Activated T-cell treated with anti-CD3 and anti-CD28 coated beads for 48 hours (primary cell): ENCODE measurements at places on chromosomes 16 and 17.

GRCh38 chr17:50173335-50173941 is 7.6 kb downstream of the SGCA start:
- no peak for DNase-seq

GRCh38 chr17:64638552-64639203 is 23.4 kb downstream of the SMURF2 start:
- no peak for DNase-seq

- no peak for DNase-seq
These were observed 5.1 kb downstream of the COPRS start for GRCh38 chr17:31853911-31854470.

GRCh38 chr16:4610011-4611005 is 4.4 kb downstream of the UBALD1 start:
- no peak for DNase-seq

GRCh38 chr17:9484789-9485188 is 90.8 kb downstream of the STX8 start:
- no peak for DNase-seq

GRCh38 chr17:57441270-57441600 is 184.9 kb downstream of the MSI2 start:
- no peak for DNase-seq

DNA sequence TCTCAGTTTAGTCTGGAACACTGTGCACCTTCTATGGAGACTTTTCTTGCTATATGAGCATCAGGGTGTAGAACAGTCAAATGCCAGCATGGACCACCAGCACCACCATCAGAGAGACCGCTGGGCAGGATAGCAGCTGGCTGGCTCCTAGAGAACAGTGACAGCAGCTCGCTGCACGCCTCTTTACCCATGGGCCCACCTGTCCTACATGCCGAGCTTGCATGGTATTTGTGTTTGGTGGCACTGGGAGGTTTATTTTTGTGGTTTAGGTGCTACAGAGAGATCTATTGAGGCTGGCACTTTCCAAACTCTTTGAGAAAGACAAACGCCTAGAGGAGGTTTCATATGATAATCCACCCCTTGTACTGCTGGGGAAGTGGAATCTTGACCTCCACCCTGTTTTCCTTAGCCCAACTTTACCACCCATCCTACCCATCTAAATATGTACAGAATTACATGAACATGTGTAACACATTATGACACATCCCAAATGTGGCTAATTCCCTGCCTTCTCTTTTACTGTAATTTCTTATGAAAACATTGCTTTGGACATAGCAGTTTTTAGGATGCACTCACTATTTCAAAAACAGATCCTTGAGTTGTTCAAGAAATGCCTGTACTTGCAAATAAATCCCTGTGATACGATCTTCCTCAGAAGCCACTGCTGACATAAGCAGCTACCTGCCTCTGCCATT is 46.3 kb downstream of the COG7 start:
- no peak for DNase-seq

GRCh38 chr17:16818340-16818739 is 128.3 kb downstream of the CCDC144A start:
- no peak for DNase-seq

GRCh38 chr17:31561469-31562375 is 170.2 kb downstream of the RAB11FIP4 start:
- no peak for DNase-seq

- peak; percentile 27 for DNase-seq
These were observed 35.8 kb upstream of the BCAS3 start for GRCh38 chr17:60641810-60642220.

- no peak for DNase-seq
These were observed 135.2 kb downstream of the FTO start for GRCh38 chr16:53839150-53839549.

- DNase-seq = no peak
These were observed 92.1 kb downstream of the CACNG1 start for GRCh38 chr17:67136191-67137025.

DNA sequence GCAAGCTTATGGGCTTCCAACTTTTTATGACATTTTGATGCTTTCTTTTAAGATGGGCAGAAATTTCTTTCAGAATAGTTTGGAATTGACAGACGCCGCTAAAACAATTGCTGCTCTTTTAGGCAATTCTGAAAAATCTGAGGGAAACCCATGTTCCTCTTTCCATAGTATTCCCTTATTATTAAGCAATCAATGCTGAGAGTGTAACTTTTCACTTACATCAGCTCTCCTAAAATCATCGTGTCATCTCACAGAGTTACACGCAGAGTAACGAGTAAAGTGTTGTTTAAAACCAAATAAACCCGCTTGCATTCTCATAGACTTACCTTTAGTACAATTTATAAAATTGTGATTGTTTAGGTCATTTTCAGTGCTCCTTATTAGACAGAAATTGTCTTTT is 150.6 kb downstream of the MAF start:
- no peak for DNase-seq

DNA sequence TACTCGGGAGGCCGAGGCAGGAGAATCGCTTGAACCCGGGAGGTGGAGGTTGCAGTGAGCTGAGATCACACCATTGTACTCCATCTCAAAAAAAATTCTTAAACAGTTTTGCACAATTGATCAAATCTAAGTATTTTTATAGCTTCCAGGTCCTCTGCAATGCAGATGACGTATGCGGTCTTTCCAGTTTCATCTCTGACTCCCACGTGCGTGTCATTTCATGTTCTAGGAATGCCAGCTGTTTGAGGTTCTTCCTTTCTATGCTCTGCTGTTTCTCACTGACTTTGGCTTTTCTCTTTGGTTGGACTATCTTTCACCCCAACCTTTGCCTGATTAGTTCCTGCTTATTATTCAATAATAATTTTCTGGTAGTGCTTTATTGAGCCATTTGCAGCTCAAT is 16.2 kb downstream of the CHP2 start:
- DNase-seq = no peak

GRCh38 chr17:82650723-82651122 is 2.5 kb upstream of the WDR45B start:
- no peak for DNase-seq

- DNase-seq = no peak
These were observed 7.5 kb downstream of the ANKS3 start for GRCh38 chr16:4726616-4727015.

GRCh38 chr17:40242774-40243173 is 23.7 kb downstream of the WIPF2 start:
- DNase-seq = no peak

DNA sequence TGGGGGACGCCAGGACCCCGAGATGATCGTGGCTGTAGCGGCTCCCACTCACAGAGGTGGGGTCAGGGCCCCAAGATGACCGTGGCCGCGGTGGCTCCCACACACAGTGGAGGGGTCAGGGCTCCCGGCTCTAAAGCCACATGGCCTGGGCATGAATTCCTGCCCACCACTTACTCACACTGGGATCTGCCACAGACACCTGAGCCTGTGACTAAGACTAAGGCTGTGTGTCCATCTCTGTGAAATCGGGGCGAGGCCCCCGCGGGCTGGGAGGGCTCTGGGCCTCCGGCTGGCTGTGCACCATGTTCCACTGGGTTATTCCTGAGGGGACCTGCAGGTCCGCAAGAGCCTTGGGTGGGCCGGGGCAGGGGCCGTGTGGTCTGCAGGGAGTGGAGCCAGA is 18.5 kb downstream of the ZFPM1 start:
- DNase-seq = no peak

DNA sequence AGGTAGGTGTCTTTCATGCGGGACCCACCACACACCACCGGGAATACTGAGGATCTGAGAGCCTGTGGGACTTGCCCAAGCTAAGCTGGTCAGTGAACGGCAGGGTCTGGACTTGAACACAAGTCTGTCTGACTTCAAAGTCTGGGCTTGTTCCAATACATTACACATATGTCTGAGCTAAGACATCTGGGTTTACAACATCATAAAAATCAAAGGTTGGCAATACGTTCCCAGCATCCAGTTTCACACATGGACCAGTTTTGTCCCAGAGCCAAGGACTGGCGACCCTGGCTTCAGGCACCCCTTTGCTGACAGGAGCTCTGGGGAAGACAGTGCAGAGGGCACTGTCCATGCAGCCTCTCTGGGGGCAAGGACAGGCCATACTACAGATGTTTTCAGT is 27.9 kb upstream of the AXIN2 start:
- no peak for DNase-seq

GRCh38 chr16:54288835-54289241 is 2.3 kb upstream of the IRX3 start:
- no peak for DNase-seq

GRCh38 chr16:69270395-69270794 is 40.8 kb upstream of the VPS4A start:
- no peak for DNase-seq

- no peak for DNase-seq
These were observed 265.5 kb downstream of the PARN start for GRCh38 chr16:14364386-14365199.

DNA sequence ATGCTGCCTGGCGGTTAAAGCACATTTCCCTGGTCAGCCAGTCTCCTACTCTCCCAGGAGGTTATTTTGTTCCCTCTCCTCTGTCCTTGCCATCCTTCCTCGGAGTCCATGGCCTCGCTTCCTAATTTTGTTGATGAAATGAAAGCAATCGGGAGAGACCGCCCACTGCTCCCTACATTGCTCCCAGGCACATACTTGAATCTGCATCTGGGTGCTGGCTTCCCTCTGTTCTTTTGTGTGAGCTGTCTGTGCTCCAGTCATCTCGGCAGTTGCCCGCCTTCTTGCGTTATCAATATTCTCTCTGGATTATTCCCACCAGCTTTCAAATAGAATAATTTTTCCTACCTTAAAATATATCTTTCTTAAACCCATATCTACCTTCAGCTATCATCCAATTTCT is 11.1 kb downstream of the KRT23 start:
- no peak for DNase-seq

GRCh38 chr17:45441526-45442310 is 9.0 kb upstream of the ARHGAP27 start:
- no peak for DNase-seq

DNA sequence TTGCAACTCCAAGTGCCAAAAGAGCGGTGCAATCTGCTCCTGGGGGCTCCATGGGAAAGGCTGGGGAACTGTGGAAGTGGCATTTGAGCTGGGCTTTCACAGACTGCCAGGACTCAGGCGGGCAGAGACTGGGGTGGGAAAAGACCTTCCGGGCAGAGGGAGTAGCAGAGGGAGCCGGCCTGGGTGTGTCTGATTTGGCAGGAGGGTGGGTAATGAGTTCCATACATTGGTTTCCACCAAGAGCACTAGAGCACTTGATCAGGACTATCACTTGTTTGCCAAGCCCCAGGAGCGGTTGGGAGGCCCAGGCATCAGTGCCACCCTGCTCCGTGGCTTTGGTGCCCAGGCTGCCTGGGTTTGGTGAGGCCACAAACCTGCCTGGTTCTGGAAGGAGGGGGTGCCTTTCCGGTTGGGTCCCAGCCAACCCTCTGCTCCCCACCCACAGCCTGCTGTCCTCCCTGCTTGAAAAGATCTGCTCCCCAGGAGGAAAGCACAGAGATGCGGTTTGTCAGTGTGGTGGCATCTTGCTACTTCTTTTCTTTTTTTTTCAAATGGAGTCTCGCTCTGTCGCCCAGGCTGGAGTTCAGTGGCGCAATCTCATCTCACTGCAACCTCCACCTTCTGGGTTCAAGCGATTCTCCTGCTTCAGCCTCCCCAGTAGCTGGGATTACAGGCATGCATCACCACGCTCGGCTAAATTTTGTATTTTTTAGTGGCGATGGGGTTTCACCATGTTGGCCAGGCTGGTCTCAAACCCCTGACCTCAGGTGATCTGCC is 3.5 kb upstream of the TRIM47 start:
- no peak for DNase-seq

- no peak for DNase-seq
These were observed 8.2 kb upstream of the RNFT1 start for GRCh38 chr17:59972778-59973177.

GRCh38 chr17:57271821-57272220 is 15.5 kb downstream of the MSI2 start:
- DNase-seq = no peak

- peak; percentile 28 for DNase-seq
These were observed 26.0 kb downstream of the COPZ2 start for GRCh38 chr17:48011405-48012150.

GRCh38 chr17:36791942-36792475 is 145.3 kb upstream of the LHX1 start:
- DNase-seq = no peak

- DNase-seq = no peak
These were observed 4.3 kb downstream of the RHBDF1 start for GRCh38 chr16:67884-68789.

- DNase-seq = no peak
These were observed 7.2 kb upstream of the NUDT7 start for GRCh38 chr16:77715145-77715544.

DNA sequence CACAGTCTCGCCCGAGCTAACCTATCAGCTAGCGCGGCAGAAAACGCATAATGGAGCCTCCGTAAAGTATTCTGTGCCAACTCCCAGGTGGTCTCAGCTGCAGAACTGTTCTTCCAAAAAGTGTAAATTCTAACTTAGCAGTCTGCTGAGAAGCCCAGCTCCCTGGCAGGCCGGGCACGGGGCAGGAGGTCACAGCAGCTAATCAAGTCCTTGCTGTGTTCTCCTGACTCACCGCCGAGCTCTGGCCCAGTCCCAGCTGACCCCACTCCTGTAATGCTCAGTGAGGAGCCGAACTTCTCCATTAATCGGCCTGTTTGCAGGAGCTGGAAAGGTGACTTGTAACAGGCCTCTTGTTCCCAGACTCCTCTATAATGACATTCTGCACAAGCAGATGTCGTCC is 193.3 kb downstream of the IRX3 start:
- no peak for DNase-seq

DNA sequence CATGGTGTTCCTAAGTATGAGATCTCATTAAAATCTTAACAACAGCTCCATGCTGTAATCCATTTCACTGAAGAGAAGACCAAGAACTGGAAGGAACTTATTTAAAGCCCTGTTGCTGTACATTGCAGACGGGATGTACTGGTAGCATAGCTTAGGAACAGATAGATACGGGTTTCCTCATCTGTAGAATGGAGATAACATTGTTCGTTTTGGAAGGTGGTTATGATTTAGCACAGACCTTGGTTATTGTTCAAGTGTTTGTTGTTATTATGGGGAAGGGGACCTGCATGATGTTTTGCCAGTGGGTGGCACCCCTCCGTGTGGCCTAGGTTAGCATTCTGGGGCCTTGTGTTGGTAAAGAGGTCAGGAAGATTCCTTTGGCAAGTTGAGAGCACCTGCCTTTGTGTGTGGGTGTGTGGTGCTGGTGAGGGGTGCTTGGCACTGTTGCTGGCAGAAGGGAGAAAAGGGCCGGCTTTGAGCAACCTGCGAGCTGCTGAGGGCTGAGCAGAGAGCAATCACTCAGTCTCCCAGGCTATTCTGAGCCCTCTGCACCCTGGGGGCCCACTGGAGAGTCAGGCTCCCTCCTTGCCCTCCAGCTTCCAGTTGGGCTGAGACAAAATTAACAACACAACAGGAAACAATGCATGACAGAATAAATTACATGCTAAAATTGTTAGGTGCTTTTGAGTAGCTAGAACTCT is 2.3 kb downstream of the TAOK2 start:
- no peak for DNase-seq

DNA sequence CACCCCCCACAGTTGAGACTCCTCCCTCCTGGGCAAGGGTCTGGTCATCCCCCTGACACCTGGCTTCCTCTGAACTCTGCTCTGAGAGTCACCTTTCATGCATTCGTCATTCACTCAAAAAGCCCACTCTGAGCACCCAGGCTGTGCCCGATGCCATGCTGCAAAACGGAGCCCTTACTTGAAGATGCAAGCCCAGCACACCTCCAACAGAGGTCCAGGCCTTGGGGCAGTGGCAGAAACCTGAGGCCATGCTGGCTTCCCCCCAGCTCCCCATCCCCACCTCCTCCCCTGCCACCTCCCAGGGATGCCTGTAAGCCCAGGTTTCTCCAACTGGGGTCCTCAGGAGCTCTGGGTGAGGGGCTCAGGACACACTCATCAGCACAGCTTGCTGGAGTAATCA is 67.7 kb upstream of the TNRC6C start:
- DNase-seq = no peak

- DNase-seq = no peak
These were observed 7.0 kb upstream of the GOT2 start for GRCh38 chr16:58741166-58741565.
